Omental fat pad (tissue), 4 donors: ENCODE measurements at places on chromosomes 5 and 9.

- DNase-seq = no peak
Observed at GRCh38 chr5:126402621-126403555, 20.3 kb upstream of the GRAMD2B start.

DNA sequence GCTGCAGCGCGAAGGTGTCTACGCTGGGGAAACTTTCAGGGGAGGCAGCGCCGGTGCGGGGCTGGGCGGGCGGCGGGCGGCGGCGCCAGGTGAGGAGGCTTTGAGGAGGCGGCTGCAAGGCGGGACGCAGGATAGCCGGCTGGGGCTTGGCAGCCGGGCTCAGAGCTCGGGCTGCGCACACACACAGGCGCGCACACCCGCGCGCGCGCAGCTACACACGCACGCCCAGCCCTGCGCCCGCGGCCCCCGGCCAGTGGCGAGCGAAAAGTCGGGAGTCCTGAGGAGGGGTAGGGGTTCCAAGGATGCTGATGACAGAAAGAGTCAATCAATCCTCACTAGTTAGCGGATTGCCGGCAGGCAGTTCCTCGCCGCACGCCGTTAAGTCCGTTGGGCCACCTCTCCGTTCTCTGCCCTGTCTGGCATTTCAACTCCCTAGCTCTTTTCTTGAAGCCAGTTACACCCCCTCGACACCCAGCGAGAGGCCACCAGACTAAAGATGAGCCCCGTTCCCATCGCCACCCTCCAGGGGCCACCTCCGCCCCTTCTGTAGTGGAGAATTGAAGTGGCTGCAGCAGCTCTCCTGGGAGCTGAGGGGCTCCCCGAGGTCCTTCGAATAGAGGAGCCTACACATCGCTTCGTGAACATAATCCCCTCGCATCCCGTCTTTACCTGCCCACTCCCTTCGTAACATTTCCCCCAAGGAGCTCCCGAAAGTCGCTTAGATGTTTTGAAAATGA lies 1640.3 kb upstream of the C9orf72 start:
- DNase-seq = no peak

DNA sequence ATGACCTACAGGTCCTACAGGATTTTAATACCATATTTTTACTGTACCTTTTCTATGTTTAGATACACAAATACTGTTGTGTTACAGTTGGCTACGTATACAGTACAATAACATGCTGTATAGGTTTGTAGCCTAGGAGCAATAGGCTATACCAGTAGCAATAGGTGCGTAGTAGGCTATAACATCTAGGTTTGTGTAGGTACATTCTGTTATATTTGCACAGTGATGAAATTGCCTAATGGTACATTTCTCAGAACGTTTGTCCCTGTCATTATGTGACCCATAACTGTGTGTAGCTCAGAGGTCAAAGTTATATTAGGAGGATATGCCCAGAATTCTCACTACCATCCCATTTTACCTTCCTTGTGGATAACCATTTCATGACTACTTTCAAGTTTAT lies 59.7 kb downstream of the NIPBL start:
- no peak for DNase-seq

DNA sequence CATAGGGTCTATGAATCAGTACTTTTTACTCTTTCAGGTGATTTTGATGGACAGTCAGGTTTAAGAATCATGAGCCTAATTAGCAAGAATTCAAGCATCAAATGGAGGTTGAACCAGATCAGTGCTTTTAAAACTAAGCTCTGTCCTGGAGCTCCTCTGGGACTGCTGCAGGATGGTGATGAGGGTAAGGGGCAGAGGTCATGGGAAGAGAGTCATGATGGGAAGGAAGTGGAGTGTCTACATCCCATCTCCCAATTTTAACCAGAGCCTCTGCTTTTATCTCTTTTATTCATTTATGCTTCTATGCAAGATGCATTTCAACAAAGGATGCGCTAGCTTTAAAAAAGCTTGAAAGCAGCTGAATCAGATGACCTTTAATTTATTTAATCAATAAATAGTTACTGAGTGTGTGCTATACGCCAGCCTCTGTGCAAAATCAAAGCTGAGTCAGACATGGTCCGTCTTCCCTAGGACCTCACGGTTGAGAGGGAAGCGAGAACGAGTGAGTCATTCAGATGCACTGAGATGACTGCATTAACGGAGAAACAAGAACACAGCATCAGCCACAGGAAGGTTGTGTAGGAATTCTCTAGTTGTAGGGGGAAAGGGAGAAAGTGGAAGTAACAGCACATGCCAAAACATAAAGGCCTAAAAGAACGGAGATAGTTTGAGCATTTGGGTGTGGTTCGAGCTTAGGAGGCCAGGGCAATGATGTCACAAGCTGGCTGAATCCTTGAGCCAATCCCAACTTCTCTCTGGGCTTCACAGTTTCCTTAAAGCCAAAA lies 441.6 kb upstream of the BRINP1 start:
- DNase-seq = no peak

GRCh38 chr5:68465133-68465532 lies 249.6 kb downstream of the PIK3R1 start:
- no peak for DNase-seq

DNA sequence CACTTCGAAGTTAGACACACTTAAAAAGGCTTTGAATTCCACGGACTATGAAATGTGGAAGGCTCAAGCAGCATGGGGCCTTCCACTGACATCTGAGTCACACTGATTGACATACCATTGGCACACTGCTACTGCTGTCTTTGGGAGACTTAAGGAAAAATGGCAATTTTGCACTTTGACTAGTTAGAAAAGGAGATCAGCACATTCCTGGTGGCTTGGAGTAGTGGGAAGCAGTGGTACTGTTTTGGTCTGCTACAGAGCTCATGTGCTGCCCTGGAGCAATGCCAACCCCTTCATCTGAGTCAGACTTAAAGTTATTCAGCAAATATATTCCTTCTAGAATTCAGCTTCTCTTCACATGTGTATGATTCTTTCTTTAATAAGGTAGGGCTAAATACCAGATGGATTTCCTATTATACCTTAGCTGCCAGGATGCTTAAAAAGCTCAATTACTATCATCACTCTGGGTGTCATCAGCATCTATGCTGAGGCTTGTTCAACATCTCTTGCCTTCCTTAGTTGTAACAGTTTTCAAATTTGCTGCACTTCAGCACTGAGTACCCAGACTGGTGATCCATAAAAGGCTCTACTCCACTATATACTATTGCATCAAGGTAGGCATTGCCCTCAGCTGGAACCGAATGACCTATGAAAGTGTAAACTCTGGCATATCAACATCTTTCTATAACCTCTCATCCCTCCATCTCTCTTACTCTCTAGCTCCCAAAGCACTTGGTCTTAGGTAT lies 42.3 kb upstream of the MOCS2 start:
- DNase-seq = peak; percentile 30

- no peak for DNase-seq
Observed at GRCh38 chr5:38249301-38249700, 9.1 kb upstream of the EGFLAM start.

- no peak for DNase-seq
Observed at GRCh38 chr5:162202285-162202880, 134.8 kb downstream of the GABRG2 start.

DNA sequence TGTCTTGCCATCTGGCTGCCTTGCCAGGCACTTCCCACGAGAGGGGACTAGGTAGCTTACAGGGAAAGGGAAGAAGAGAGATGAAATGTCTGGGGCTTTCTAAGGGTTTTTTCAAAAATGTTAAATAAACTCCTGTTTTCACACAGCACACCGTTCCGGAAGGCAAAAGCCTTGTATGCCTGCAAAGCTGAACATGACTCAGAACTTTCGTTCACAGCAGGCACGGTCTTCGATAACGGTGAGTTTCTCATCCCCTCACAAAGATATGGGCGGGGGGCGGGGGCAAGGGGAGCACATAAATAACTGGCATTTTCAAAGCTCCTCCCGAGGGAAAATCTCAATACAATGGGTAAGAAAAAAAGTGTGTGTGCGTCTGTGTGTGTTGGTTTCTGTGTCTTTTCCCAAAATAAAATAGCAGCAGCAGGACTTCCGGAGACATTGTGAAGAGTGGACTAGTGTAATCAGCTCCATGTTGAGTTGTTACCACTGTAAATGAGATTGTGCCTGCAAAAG lies 189.6 kb downstream of the NR3C1 start:
- no peak for DNase-seq

GRCh38 chr5:133377736-133378135 lies 234.6 kb downstream of the FSTL4 start:
- no peak for DNase-seq

DNA sequence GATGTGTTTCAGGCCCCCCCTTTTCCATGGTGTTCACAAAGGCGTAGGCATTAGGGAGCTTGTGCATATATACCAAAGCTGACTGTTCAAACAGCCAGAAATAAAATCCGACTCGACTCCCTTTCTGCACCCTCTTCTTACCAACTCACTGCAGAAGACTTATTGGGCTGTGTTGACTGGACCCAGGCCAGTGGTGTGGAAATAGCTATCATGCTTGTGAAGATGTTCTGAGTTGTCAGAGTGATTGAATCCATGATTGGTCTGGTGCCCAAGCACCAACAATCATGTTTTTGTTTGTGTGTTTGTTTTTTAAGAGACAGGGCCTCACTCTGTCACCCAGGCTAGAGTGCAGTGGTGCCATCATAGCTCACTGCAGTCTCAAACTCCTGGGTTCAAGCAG lies 21.6 kb downstream of the TJP2 start:
- DNase-seq = no peak

GRCh38 chr9:114437401-114437893 lies 49.7 kb upstream of the AKNA start:
- no peak for DNase-seq

GRCh38 chr5:76524101-76524835 lies 98.9 kb downstream of the F2RL2 start:
- no peak for DNase-seq

- no peak for DNase-seq
Observed at GRCh38 chr5:172939611-172940267, 19.5 kb upstream of the RPL26L1 start.

DNA sequence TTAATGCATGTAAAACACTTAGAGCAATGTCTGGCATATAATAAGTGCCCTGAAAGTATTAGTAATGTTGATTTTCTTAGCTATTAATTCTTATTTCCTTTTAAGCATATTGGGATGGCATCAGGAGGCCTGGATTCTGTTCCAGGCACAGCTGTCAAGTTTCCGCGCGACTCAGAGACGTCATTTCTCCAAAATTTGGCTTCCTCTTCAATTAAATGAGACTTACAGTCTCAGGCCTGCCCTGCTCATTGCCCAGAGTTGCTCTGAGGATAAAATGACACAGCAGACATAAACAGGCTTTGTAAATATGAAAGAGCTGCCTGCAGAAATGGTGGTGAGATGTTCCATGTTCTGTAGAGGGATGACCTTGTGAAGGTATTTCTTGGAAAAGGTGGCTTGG lies 159.8 kb upstream of the GLRA1 start:
- no peak for DNase-seq
